ENCODE measurements at places on chromosomes 11 and 22. TPM values are rescaled to one million over a fixed set of nuclear protein-coding genes. Genes with fewer than 3 reads are reported as not detected.

SEC14L2 gene
- 2.8 TPM for total RNA-seq

F2 gene
- total RNA-seq: not detected

CCDC116 gene
- total RNA-seq: not detected

OSBP2 gene
- 4.0 TPM for total RNA-seq

SHANK3 gene
- 12.3 TPM for total RNA-seq

CHST1 gene
- 5.4 TPM for total RNA-seq

FREY1 gene
- 0.55 TPM for total RNA-seq

MS4A3 gene
- not detected for total RNA-seq

GGT5 gene
- total RNA-seq: 36.2 TPM

PKDREJ gene
- total RNA-seq: 0.04 TPM

PLA2G3 gene
- total RNA-seq: not detected

SAC3D1 gene
- total RNA-seq: 6.8 TPM

SYT9 gene
- total RNA-seq: 0.74 TPM

RFPL2 gene
- total RNA-seq: not detected

RASD2 gene
- 3.1 TPM for total RNA-seq

GAL3ST1 gene
- total RNA-seq: 0.33 TPM

OR52E8 gene
- total RNA-seq: not detected

RIMBP3B gene
- total RNA-seq: 0.08 TPM

YAP1 gene
- total RNA-seq: 135 TPM

PIM3 gene
- total RNA-seq: 64.5 TPM

OR4A16 gene
- total RNA-seq: not detected

PRG3 gene
- total RNA-seq: not detected

GSTT2B gene
- 9.1 TPM for total RNA-seq

HMOX1 gene
- 1.9 TPM for total RNA-seq

DGCR6 gene
- total RNA-seq: 2.9 TPM

GNG3 gene
- total RNA-seq: not detected

PRAME gene
- 0.19 TPM for total RNA-seq

LIF gene
- total RNA-seq: 0.79 TPM

TSPAN32 gene
- 15.2 TPM for total RNA-seq

GGTLC3 gene
- not detected for total RNA-seq

CYP2R1 gene
- 7.6 TPM for total RNA-seq

RPS6KA4 gene
- 11.4 TPM for total RNA-seq

TMPRSS6 gene
- total RNA-seq: not detected

BTBD10 gene
- total RNA-seq: 28.0 TPM

MMP1 gene
- 0.16 TPM for total RNA-seq

RIC3 gene
- total RNA-seq: 8.5 TPM

PRR33 gene
- total RNA-seq: 0.33 TPM

KRTAP5-8 gene
- total RNA-seq: not detected

OR4B1 gene
- not detected for total RNA-seq

KRTAP5-7 gene
- total RNA-seq: not detected

AIFM3 gene
- total RNA-seq: 1.0 TPM

MMP12 gene
- total RNA-seq: not detected

PSMD13 gene
- total RNA-seq: 80.3 TPM

PEX16 gene
- 17.4 TPM for total RNA-seq

INPP5J gene
- total RNA-seq: 26.3 TPM

ANKK1 gene
- total RNA-seq: not detected

ELF5 gene
- total RNA-seq: not detected

DEFB131B gene
- not detected for total RNA-seq

NPAS4 gene
- total RNA-seq: 0.19 TPM

TLCD5 gene
- total RNA-seq: 18.7 TPM

MPZL3 gene
- total RNA-seq: 1.0 TPM
